ENCODE measurements at places on chromosomes 11 and 22.

GRCh38 chr22:33302049-33302545 is 243.9 kb upstream of the SYN3 start:
- DNase-seq = peak; percentile 93

- DNase-seq = no peak
Measured at GRCh38 chr11:1648653-1649420, 19.3 kb downstream of the KRTAP5-5 start.

DNA sequence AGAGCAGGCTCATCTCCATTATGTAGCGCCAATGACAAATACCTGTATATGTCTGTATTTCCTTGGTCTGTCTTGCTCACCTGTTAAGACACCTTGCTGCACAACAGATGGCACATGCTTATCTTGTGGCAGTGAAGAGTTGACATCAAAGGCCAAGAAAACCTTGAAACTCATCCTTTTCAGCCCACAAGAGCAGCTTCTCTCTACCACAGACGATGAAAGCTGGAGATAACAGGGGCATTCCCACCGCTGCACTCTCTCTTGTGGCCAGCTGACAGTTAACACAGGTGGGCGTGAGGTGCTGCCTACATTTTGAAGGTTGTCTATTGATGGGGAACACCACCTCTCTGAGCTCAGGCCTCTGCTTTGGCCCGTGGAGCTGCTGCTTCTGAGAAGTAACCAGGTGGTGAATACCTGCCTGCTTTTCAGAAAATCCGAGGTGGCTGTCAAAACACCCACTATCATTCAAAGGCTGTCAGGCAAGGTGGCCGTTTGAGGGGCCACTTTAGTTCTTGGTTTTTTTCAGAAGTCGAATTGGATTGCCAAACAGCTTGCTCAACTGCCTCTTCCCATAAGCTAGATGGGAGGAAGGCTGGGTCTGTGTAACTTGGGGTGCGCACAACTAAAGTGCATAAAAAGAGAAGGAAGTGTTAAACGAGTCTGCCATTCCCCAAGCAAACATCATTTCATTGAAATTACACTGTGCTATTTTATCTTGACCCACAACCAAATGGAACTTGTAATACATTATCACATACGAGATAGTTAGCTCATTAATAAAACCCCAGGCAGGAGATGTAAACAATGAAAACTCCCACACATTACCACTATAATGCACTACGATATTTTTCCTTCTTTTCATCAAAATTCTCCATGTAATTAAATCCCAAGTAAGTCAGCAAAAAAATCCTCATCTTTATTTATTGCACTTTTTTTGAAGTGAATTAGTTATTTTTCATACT is 87.1 kb upstream of the RAG2 start:
- no peak for DNase-seq

- peak; percentile 76 for DNase-seq
Measured at GRCh38 chr11:63635762-63636465, 21.7 kb upstream of the PLAAT3 start.

GRCh38 chr11:134878785-134879184 is 466.7 kb upstream of the B3GAT1 start:
- DNase-seq = no peak

All from testis (tissue), 5 donors.